ENCODE measurements at places on chromosomes 7 and 10.

DNA sequence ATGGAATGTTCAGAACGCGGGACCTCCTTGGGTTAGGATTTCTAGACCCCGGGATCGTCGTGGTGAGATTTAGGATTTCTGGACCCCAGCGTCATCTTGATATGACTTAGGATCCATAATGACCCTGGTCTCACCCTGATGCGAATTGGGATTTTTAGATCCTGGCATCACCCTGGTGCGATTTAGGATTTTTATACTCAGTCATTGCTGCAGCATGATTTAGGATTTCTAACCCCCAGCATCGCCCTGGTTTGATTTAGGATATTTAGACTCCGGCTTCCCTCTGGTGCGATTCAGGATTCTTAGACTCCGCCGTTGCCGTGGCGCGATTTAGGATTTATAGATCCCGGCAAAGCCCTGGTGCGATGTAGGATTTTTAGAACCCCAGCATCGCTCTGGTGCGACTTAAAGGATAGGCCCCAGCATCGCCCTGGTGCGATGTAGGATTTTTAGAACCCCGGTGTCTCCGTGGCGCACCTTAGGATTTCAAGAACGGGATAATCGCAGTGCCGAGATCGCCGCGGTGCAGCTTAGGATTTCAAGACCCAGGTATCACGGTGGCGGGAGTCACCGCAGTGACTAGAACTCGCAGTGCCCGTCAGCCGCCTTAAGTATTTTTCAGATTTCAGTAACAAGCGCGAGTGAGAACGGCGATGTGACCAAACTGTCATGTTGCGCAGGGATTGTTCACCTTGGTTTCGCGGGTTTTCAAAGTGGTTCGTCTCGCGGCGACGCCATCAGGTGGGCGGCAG lies 814 bp downstream of the MEST start:
- DNase-seq: no peak

- no peak for DNase-seq
Observed at GRCh38 chr10:29057822-29058331, 231.0 kb upstream of the LYZL1 start.

DNA sequence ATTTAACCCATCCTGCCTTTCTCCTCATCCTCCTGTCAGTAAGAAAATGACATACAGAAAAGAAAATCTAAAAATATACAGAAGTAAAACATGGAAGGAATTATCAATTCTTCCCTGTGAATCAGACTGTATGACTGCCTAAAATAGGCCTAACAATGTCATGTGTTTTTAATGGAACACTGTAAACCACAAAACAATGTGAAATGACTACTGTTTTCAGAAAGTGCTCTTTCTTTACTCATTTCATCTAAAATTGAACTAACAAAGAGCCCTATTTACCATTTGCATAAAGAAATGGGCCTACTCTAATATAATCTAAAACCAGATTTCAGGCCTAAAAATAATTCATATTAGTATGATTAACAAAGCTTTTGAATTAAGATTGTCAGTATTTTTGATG lies 35.7 kb downstream of the SEMA3E start:
- DNase-seq: no peak

GRCh38 chr7:82054544-82054943 lies 284.7 kb upstream of the HGF start:
- DNase-seq: no peak

- DNase-seq: no peak
Observed at GRCh38 chr7:577741-578370, 58.2 kb upstream of the PDGFA start.

DNA sequence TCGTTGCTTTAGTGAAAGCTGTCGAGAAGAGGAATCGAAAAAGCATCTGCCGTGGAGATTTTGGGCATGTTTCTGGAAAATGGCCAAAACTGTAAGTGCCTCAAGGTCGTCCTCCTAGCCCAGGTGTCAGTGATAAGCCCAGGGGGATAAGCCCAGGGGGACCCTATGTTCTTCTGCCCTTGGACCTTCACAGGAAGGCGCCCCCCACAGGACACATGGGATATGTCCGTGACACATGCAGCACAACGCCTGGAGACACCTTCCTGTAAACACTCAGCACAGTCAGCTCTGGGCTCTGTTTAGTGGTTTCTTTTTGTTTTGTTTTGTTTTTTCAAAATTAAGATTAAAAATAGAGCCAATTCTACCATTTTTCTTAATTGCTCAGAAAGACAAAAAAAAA lies 272.7 kb downstream of the KLF6 start:
- no peak for DNase-seq

- no peak for DNase-seq
Observed at GRCh38 chr10:10869592-10869991, 148.1 kb upstream of the CELF2 start.

DNA sequence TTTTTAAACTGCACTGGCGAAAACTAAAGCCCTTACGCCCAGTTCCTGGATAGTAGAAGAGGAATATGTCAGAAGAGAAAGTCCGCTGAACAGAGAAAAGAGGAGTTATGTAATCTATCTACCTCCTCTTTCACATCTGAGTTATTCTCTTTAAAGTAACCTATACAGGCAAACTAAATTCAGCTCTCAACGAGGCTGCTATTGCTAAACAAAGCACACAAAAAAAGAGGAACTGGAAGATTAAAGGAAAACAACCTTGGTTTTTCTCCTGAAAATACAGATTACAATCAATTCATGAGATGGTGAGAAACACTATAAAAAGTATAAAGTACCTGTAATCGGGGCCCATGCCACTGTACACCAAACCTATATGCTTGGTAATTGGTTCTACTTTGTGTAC lies 5.8 kb downstream of the PSMA2 start:
- no peak for DNase-seq

- DNase-seq: no peak
Observed at GRCh38 chr7:139738101-139738489, 39.7 kb downstream of the HIPK2 start.

DNA sequence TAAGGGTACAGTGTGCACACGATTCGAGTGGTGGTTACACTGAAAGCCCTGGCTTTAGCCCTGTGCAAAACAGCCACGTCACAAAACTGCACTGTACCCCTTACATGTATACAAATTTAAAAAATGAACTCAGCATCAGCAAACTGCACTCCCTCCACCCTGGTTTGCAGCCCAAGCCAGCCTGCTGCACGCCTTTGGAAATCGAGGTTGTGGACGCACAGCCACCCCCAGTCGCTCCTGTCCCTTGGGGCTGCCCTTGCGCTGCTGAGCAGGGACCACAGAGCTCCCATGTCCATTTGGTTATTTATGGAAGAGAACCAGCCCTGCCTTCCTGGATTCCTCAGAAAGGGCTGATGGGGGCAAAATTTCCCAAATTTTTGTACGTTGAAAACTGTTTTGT lies 98.8 kb downstream of the INPP5A start:
- DNase-seq: no peak

DNA sequence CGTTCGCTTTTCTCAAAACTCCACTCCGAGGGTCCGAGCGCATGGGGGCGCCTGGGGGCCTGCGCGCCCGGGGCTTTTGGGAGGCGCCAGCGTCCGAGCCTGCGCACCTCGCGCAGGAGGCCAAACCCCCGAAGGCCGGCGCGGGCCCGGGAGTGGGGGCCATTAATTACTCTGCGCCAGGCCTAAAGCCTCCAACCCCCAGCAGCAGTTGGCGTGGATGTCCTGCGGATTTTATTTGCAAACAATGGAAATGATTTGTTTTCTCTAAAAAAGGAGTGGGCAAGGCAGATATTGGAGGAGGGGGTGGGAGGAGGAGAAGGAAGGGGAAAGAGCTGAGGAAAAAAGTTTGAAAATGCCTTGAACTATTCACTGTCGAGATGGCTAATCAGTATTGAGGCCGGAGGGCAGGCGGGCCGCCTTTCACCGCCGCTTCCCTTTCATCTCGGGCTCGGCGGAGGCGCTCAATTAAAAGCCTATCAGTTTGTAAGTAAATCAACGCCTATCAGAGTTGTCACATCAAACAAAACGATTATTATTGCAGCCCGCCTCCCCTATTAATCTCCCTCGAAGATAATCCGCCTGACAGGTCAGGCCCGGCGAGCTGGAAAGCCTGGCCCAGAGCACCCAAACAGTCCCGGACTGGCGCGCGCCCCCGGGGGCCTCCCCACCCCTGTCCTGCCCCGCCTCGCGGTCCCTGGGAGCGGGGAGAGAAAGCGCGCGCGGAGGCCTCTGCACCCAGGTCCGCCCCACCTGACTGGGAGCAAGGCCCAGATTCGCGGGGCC lies 3.4 kb upstream of the ZNF503 start:
- no peak for DNase-seq

GRCh38 chr7:135316648-135317313 lies 83.1 kb downstream of the STRA8 start:
- DNase-seq: no peak

GRCh38 chr7:115980159-115980558 lies 50.4 kb downstream of the TFEC start:
- DNase-seq: no peak

- DNase-seq: no peak
Observed at GRCh38 chr7:122291189-122291588, 13.4 kb downstream of the FEZF1 start.

- no peak for DNase-seq
Observed at GRCh38 chr10:93751832-93752231, 5.9 kb upstream of the LGI1 start.

DNA sequence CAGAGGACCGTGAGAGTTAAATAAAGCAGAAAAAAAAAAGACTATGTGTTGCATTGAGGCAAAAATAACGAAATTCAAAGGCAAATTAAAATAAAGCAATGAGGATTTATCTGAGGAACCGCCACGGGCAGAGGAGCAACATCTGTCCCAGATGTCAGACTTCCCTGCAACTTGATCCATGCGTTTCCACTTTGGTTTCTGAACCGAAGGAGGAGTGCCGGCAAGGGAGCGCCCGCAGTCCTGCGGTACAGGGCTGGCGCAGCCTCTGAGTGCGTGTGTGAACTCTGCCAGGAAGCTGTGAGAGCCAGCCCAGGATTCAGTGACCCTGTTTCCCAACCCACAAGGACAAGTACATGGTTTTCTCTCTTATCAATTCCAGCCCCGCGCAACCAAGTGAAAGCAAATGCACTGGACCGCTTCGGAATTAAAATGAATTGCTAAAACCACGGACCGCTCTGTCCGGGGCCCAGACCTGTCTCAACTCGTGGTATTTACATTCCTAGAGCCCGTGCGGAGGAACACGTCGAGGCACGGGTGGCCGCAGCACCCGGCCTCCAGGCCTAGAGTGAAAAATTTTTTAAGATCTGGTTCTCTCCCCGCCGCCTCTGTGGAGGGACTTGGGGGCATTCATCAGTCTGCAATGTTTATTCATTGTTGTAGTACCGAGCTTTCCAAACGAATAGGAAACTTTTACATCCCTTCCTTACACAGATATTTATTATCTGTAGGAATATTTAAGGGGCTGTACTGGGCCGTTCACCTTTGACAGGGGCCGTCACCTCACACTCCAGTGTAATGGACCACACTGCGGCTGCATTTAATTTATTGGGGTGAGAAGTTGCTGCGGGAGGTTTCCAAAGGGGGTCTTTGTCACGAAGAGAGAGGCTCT lies 291.5 kb upstream of the NFE2L3 start:
- no peak for DNase-seq

DNA sequence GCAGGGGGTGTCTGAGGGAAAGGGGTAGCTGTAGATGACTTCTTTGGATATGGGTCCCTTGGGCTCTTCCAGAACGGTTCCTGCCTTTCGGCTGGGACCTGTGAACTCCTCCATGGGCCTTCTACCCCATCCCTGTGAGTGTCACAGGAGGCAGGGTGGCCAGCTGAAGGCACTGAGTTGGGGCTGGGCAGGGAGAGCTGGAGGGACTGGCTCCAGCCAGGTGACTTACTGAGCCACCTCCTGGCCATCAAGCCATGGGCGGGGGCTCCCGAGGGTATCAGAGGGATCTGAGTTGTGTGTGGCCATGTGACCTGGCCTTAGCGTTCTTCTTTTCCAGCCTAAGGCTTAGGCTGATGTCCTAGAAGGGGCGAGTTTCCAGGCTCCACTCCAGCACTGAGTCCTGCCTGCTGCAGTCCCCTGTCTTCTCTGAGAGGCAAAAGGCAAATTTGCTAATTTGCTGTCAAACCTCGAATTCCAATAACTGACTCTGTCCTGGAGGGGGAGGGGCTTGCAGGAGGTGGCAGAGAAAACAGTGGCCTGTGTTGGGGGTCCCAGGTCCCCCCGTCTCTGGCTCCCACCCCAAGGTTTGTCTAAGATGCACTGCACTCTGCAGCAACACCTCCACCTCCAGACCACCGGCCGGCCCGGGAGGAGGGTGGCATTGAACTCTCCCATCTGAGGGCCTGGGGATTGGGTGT lies 27.2 kb downstream of the ADCYAP1R1 start:
- no peak for DNase-seq

DNA sequence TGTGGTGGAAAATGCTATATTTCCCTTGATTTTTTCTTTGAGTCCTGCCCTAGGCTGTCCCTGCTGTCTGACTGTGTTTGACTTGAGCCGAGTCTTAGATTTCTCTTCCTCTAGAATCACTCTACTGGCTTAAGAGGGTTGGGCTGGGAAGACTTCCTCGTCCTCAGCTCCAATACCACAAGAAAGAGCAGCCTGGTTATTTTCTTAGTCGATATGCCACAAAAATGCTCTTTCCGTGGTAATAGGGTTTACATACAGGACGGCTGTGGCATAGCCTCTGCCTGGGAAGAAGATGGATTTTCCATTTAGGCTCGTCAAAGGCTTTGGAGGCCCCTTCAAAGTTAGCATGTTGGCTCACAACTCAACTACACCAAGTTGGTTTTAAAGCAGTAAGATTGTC lies 212.0 kb upstream of the IGFBP3 start:
- no peak for DNase-seq

DNA sequence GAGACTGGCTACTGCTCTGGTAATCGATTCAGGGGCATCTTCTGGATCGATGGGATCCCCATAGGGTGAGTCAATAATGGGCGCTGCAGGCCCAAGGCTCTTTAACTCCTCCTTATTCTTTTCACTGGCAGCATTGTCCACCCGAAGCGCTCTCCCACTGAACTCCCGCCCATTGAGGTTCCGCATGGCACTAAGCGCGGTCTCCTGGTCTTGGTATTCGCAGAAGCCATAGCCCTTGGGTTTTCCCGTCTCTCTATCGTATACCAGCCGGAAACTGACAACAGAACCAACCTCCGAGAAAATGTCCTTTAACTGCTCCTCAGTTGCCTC lies 285 bp downstream of the CSTF2T start:
- DNase-seq: no peak

DNA sequence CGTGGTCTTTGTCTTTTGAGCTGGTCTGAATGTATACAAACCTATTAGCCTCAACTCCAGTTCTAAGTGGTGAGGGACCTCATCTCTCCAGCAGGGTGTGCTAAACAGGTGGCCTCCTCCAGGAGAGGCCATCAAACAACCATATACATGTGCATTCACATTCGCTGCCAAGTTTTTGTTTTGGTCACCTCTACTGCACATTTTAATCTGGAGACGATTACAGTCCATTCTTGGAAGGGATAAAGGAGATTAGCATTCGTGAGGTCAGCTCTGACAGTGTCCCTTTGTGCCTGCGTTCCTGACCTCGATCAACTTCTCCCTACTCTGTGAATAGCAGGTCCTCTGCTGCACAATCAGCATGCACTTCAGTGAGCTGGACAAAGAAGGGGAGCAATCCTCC lies 60.8 kb downstream of the RHOBTB1 start:
- no peak for DNase-seq

DNA sequence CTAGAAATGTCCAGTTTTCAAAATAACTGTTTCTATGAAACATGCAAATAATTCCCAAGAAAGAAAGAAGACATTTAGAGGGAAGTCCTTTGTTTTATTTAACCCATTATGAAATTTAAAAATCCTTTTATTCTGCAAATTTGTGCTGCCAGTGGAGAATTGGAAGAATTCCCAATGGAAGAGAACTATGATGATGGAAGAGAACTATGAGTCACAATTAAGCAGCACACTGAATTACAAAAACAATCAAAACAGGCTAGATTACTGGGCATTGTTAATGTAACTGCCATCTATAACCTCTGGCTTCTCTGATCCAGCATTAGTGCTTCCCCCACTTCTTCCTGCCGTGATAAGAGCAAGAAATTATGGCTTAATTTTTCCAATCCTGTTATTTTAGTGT lies 126.2 kb upstream of the FEZF1 start:
- DNase-seq: no peak

Measured in stimulated activated CD4-positive, alpha-beta T cell treated with anti-CD3 and anti-CD28 coated beads, Interleukin-15, amount 100 ng/mL, for 1 hour (primary cell).